ENCODE measurements at places on chromosomes 3 and 15.

DNA sequence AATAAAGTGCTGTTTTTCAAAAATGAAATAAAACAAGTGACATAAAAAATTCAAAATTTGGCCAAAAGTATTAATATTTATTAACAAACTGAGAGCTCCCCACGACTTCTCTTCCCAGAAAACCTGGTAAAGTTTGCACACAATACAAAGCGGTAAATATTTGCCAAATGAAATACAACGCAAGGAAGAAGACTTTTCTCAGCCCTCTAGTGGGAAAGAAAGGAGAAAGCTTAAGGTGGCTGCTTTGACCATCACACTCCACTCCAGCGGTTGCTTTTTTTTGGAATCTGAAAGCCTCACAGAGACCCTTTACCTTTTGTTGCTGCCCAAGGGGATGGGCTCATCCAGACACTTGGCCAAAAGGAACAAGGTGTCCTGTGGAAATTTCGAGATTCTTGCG lies 1.1 kb upstream of the GK5 start:
- no peak for DNase-seq

GRCh38 chr3:66904336-66904735 lies 93.8 kb upstream of the KBTBD8 start:
- DNase-seq = no peak

DNA sequence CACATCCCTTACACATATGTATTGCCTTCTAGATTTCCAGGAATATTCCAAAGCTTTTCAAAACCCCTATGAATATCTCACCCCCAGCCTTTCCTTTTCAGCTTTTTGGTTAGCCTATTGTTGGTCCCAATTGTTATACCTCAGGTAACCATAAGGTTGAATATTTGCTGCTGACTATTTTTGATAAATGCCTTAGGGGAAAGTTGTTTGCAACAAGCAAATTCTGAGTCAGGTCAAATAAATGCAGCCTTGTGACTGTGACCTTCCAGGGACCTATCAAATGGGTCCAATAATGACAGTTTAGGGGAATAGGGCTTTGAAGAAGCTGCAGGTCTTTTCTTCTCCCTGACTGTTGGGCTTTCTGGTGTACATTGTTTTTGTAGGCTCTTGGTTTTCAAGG lies 699.7 kb downstream of the NTRK3 start:
- DNase-seq = no peak

DNA sequence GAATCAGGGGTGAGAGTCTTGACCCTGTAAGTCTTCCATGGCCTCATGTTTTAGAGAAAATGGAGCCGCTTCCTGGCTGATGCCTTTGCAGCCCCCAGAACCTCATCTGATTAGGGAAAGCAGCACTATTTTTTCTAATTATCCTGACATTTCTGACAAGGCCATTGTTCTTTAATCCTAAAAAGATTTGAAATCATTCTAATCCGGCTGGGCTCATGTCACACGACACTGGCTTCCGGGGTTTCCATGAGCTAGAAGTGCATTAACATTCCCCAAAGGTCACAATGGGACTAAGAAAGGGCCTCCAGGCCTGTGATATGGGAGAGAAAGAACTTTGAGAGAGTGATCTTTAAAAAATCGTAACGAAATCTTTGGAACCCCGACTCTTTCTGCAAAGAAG lies 33.1 kb downstream of the RBP2 start:
- no peak for DNase-seq

DNA sequence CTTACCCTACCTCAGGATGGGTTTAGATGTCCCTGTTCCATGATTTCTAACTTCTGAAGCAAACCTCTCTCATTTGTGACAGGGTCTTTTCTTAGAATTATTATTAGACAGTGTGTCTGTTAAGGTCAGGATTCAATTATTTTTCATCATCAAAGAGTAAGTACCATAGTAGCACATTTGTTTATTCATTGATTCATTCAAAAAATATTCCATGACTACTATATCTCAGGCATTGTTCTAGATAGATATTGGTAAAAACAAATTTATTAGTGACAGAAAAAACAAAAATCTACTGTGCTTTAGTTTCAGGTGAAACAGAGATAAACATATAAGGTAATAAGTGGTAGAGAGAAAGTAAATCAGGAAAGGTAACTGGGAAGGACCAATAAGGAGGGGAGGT lies 3.5 kb upstream of the PLOD2 start:
- DNase-seq = no peak

DNA sequence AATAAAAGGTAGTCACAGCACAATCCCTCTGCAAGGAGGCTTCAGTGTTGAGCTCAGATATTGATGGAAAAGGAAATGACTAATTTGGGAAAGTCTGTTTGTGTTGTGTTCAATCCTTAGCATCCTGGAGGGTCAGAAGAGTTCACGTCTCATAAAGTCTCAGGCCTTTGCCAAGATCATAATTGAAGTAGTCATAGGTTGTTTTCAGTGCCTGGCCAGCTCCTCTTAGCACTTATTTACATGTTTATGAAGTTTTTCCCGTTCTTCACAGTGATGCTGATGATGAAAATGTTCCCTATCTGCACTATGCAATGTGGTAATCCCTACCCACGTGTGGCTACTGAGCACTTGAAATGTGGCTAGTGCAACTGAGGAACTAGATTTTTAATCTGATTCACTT lies 61.6 kb upstream of the TGFBR2 start:
- no peak for DNase-seq

Data from stimulated activated CD4-positive, alpha-beta T cell treated with anti-CD3 and anti-CD28 coated beads, Interleukin-1b, Interleukin-23, amount 100 ng/mL, for 1 hour (primary cell).